Activated naive CD8-positive, alpha-beta T cell treated with anti-CD3 and anti-CD28 coated beads for 36 hours (primary cell): ENCODE measurements at places on chromosomes 6 and 20. TPM values are rescaled to one million over a fixed set of nuclear protein-coding genes. Genes with fewer than 3 reads are reported as not detected.

C20orf144 gene
- 0.21 TPM for total RNA-seq

GRCh38 chr6:39608652-39609345 lies 116.4 kb downstream of the KIF6 start:
- DNase-seq = no peak

CPNE5 gene
- 1.2 TPM for total RNA-seq

GRCh38 chr6:31498748-31499147 lies 803 bp downstream of the MICB start:
- DNase-seq = no peak
